ENCODE measurements at places on chromosomes 4 and X.

DNA sequence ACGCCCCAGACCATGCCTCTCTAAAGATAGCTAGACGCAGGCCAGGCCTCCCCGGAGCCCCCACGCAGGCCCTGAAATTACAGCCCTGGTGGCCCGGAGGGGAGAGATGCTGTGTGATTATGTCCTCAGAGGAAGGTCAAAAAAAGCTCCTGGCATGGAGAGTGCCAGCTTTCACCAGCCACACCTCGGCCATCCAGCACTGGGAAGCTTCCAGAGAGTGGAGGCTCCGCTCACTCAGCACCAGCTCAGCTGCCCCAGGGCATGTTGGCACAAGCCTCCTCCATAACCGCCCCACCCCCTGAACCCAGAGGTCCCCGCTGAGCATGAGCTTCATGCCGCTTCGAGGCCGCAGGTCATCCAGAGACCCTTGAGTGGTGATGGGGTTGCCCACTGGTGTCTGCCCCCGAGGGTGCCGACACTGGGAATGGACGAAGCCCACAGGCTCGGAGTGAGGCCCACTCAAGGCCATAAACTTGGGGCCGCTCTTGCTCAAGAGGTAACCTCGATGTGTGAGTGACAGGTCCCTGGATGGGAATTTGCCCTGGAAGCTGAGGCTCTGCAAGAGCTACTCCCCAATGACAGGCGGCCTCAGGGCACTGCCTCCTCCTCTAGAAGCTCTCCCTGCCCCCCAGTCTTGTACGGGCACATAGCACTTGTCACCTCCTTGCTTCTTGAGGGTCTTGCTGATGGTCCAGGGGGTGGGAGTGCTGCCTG lies 4.4 kb upstream of the BGN start:
- no peak for DNase-seq

DNA sequence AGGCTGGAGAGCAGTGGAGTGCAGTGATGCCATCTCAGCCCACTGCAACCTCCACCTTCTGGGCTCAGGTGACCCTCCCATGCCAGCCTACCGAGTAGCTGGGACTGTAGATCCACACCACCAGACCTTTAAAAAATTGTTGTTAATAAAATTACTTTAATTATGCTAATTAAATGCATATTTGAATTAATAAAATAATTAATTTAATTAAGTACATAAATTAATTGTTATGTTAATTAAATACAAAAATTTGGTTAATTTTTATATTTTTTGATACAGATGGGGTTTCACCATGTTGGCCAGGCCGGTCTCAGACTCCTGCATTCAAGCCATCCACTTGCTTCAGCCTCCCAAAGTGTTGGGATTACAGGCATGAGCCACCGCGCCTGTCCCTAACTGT lies 12.6 kb upstream of the RAPGEF2 start:
- DNase-seq: no peak

DNA sequence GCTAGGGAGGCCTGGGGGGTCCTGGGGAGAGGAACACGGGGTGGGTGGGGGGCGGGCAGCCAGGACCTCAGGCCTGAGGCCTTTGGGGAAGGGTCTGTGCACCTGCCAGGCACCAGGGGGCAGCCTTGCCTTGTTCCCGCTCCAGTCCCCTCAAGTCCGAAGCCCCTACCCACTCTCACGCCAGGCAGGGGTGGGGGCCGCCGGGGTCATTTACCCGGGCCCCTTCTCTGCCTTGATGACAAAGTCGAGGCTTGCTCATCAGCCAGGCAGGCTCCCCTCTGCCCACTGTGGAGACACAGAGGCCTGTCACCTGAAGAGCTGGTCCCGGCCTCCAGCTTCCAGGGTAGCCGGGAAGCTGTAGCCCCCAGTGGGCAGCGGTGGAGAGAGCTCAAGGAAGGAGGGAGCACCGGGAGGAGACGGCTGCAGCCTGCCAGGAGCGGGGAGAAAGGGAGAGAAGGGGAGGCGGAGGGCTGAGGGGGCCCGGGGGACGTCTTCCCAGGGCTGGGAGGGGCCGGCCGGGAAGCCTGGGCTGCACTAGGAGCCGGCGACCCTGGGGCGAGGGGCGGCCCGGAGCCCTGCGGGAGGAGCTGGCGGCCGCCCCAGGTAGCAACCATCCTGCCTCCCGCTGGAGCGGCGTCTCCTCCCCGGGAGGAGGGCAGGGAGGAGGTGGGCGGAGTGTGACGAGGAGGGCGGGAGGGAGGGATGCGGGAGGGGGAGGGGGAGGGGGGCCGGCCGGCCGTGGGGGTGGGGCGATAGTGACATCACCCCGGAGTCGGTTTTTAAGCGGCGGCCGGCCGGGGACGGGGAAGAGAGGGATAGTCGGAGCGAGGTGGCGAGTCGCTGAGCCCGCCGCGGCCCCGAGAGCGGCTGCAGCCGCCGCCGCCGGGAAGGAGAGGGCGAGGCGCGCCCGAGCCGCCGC lies at the start of gene SLC6A8:
SLC6A8 (plus strand) TSS at position 806 of the 919 bp plus-strand sequence. CDS start 649 bp downstream, outside the sequence.
- DNase-seq: peak; percentile 15

- DNase-seq: no peak
These were observed 641.8 kb downstream of the FSTL5 start for GRCh38 chr4:161522031-161522430.

- no peak for DNase-seq
These were observed 23.0 kb upstream of the MSANTD1 start for GRCh38 chr4:3225936-3226335.

- no peak for DNase-seq
These were observed at the start of gene CLTRN for GRCh38 chrX:15664487-15665444. Gene CLTRN, minus strand, starts transcription at chrX:15664805. Its CDS starts 30 bp downstream, at chrX:15664775.

DNA sequence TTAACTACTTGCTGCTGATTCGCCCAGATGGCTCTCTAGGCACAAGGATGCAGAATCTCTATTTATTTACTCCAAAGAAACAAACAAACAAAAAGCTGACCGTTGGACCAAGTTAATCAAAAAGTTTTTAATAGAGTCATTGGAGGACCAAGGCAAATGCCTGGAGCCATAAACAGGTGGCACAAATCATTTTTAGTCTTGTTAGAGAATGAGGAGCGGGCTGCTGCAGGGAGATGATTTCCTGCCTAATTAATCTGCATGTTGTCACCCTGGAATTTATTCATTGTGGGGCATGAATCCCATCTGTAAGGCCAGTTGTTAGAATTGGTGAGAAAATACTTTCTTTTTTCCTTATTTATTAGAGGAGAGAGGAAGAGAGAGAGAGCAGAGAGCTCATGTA lies 147.4 kb upstream of the GATB start:
- DNase-seq: no peak

- DNase-seq: no peak
These were observed 90.7 kb downstream of the WFS1 start for GRCh38 chr4:6360385-6360784.

DNA sequence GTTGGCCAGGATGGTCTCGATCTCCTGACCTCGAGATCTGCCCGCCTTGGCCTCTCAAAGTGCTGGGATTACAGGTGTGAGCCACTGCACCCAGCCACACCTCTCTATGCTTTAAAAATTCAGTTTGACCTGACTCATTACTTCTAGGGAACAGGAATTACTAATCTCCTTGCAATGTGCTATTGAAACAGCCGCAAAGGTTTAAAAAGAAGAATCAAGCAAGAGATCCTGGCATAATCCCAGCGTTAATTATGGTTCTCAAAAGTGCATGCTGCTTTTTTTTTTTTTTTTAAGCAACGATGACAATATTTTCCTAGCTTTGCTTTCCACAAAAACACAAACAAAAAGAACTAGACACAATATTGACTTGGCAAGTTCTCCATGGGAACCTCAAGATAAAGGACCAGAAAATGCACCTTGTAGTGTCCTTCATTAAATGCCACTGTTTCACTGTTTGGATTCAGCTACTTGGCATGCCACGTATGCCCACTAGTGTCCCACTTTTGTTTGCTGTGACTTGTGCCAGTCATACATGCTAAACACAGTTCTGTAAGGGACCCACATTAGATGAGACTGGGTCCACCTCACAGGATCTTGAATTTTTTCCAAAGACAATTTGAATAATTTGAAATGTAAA lies 112.6 kb upstream of the PPARGC1A start:
- no peak for DNase-seq

GRCh38 chr4:1767061-1767769 lies 25.9 kb upstream of the FGFR3 start:
- no peak for DNase-seq

DNA sequence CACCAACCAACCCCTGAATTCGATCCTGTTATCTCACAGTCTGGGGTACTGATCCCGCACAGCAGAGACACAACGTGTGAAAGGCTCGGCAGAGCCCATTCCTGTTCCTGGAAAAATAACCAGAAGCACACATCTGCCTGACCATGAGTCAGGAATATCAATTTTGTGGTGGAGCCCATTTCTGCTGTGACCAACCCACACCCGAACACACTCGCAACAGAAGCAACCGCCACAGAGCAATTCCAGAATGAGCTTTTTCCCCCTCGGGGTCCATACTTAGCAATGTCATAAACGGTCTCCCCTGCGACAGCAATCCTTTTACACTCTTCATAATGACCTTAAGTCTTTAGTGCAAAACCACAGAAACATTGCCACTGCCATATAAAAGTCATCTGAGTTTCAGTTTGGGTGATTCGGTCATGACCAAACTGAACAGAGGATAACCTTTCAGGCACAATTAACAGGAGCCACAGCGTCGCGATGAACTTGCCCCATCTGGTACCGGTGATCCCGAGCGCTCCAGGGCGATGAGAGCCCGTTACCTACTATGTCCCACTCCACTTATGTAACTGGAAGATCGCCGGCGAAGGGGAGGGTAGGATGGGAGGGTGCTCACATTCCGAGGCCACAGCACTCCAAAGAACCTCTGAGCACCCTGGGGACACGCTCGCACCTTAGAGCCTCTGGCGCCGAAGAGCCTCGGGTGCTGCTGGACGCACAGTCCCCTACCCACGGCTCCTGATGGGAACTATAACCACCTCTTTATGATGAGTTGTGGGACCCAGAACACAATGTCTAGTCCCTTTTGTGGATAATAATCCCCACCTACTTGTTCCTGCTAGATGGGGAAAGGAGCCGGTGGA lies 1.1 kb downstream of the MECP2 start:
- no peak for DNase-seq

DNA sequence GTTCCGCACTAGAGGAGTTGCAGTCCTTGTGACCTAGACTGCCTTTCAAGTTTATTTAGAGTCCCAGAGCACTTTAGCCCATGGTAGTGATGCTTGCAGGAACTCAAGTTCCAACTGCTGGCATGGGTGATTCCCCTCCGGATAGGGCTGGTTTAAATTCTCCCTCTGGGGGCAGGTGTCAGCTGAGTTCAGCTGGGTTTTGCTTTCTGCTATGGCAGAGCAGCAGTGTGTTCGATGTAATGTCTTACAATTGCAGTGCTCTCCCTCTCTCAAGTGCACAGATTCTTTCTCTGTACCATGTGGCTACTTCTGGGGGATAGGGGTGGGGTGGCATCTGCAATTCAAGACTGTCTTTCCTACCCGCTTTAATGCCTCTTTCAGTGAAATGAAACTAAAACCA lies 164.8 kb upstream of the ZIC3 start:
- DNase-seq: no peak

GRCh38 chrX:40310447-40310846 lies 212.7 kb upstream of the BCOR start:
- no peak for DNase-seq

DNA sequence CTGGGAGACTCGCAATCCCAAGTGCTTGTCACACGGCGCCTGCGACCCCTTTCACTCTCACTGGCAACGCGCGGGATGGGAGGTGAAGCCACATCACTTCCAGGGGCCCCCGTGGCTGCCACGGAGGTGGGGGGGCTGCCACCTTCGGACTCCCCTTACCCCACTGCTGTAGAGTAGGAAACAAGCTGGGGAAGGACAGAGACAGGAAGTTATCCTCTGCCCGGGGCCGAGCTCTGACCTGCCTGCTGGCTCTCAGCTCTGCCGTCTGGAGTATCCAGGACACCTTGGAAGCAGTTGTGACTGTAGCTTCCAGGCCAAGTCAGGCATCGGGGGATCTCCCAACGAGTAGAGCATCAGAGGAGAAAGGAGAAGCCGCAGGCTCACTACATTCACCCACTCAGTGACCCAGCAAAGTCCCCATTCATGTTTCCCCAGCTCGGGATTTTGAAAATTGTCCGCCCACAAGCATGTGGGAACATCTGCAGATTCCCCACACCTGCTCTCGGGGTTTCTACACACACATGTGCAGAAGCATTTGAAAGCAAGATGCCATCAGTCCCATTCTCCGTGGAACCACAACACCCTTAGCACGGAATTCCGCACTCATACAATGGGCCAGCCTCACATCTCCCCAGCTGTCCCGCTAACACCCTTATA lies 10.8 kb downstream of the PDZD4 start:
- no peak for DNase-seq

GRCh38 chrX:116198810-116199209 lies 28.3 kb downstream of the AGTR2 start:
- DNase-seq: no peak

DNA sequence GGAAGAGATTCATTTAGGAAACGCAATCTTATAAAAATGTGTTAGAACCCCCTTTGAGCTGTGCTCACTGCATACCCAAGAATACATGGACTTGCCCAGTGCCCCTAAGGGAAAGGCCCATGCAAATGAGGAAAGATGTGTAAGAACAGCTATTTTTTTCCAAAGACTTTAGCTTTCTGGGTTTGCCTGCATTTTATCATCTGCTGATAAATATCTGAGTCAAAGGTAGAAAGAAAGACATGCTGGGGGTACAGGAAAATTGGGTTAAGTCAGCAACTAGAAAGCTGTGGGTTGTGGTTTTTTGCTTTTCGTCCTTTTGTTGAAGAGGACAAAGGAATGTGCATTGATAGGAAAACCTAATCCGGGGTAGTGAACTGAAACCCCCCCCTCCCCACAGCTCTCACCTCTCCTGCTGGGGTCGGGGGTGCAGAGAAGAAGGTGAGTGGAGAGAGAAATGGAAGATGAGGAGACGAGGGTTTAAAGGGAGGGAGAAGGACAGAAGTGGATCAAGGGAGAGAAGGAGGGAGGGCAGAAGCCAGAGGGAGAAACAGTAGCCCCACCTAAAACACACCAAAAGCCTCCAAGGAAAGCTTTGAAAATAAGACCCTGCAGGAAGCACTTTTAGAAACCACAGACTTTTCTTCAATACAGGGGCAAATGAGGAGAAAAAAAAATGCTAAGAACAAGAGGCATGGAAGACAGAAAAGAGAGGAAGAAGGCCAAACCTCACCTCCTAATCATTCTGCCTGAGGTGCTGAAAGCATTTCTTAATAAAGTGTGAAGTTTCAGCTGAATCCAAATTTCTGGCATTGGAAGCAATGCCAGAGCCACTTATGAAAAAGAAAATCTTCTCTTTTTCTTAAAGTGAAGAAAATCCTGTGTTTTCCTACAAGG lies 49.3 kb downstream of the KDR start:
- no peak for DNase-seq

- no peak for DNase-seq
These were observed 38.2 kb upstream of the PRDM5 start for GRCh38 chr4:120960656-120961267.

DNA sequence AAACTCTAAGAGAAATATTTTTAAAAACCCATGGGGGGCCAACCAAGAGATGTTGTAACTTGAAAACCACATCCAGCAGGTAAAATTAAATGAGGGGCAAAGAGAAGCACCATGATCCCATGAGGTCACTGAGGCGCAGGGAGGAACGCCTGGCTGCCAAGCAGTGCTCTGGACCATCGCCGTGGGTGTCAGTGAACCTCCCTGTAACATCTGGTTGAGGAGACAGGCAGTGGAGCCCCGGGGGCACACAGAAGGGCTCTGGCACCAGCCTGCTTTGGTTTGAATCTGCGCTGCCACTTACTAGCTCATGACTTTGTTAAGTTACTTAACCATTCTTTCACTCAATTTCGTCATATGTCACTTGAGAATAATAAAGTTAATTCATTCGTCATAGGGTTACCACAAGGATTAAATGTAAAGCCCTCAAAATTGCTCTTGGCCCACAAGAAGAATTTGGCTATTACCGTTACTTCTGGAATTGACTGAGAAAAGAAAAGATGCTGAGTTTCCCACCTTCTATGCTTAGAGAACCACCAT lies 41.6 kb upstream of the SLC25A4 start:
- DNase-seq: no peak

- no peak for DNase-seq
These were observed 68.3 kb upstream of the SLC7A11 start for GRCh38 chr4:138310498-138310897.

Measured in AG04450 (cell line).